ENCODE measurements at places on chromosomes 11 and 22. TPM values are rescaled to one million over a fixed set of nuclear protein-coding genes. Genes with fewer than 3 reads are reported as not detected.

TTC28 gene
- total RNA-seq = 5.9 TPM

CYP2R1 gene
- 7.2 TPM for total RNA-seq

OR4A16 gene
- not detected for total RNA-seq

SNAP29 gene
- total RNA-seq = 15.1 TPM

GAS2 gene
- total RNA-seq = 2.1 TPM

DBX1 gene
- total RNA-seq = not detected

KRTAP5-7 gene
- total RNA-seq = not detected

UBQLN3 gene
- 0.16 TPM for total RNA-seq

TSPAN18 gene
- total RNA-seq = 1.8 TPM

TBRG1 gene
- 21.7 TPM for total RNA-seq

RASGRP2 gene
- 0.62 TPM for total RNA-seq

EML3 gene
- total RNA-seq = 17.6 TPM

C11orf97 gene
- not detected for total RNA-seq

DKK3 gene
- 270 TPM for total RNA-seq

MS4A6E gene
- not detected for total RNA-seq

KRTAP5-11 gene
- total RNA-seq = not detected

GGTLC3 gene
- not detected for total RNA-seq

TMPRSS6 gene
- not detected for total RNA-seq

PGA4 gene
- 119 TPM for total RNA-seq

OR4A15 gene
- total RNA-seq = not detected

P2RY2 gene
- 3.4 TPM for total RNA-seq

C22orf23 gene
- 0.53 TPM for total RNA-seq

OR51E2 gene
- not detected for total RNA-seq

SMC1B gene
- not detected for total RNA-seq

KCNQ1 gene
- total RNA-seq = 0.32 TPM

GPR83 gene
- 0.05 TPM for total RNA-seq

SLC17A6 gene
- total RNA-seq = not detected

NLRP10 gene
- total RNA-seq = 1.3 TPM

Measured in myocyte (in vitro differentiated cells).